Stimulated activated CD8-positive, alpha-beta memory T cell treated with anti-CD3 and anti-CD28 coated beads, Interleukin-2, amount 100 ng/mL, for 1 hour (primary cell): ENCODE measurements at places on chromosomes 4 and X.

DNA sequence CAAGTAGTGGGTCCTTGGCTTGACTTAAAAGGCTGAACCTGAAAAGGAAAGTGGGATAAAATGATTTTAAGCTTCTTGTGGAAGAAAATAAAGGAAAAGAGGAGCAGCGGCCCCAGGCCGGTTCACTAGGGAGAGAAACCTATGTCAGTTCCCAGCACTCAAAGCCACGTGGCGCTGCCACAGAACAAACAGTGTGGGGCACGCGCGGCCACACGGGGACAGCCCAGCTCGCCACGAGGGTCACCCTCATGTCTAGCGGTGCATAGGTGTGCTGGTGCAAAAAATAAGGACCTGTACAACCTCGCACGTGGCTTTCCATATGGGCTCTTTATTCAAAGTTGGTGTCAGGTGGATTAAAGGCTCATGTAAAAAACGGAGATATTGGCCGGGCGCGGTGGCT, 17.1 kb downstream of the MSANTD1 start:
- no peak for DNase-seq

DNA sequence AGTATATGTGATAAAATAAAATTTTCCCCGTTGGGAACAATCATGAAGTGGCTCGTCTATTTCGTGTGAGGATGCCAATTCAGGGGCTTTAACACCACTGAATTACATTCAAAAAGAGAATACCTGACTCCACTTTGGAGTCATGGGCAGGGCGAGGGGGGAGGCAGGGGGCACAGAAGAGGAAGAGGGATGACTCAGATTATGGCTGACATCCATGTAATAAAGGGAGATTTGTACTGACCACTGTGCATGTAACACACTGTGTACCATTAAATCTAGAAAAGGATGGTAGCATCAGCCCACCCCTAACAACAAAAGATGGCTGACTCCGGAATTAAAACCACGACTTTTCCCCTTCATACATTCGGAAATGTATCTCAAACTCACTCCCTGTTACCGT, 1.3 kb downstream of the SLC9A7 start:
- DNase-seq = no peak

DNA sequence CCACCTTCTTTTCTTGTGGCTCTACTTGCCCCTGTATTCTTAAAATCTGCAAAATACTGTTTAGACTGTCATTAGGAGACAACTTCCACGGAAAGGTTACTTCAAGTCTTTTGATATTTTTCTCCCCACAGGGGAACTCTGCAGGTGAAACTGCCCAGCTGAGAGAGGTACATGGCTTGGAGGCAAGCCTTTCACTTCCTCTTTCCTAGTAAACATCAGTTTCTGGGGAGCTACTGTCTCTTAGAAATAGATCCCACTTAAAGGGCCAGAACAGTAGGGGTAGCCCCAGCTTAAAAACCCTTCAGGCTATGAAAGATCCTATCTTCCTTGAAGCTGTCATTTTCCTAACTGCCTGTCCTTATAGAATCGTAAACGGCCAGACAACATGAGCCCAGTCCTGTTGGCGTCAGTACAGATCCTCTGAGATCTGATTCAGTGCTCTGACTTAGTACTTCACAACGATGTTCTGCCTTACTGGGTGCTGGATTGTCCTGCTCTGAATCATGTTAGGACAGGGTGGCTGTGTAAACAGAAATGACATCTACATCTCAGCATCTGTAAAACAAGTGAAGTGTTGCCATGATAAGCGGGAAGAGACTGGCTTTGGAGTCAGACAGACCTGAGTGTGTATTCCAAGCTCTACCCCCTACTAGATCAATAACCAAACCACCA, 102.1 kb downstream of the ITIH6 start:
- DNase-seq = no peak

GRCh38 chr4:156992943-156993342, 21.3 kb upstream of the PDGFC start:
- DNase-seq = no peak

GRCh38 chrX:104469771-104470170, 96.2 kb upstream of the IL1RAPL2 start:
- DNase-seq = no peak

DNA sequence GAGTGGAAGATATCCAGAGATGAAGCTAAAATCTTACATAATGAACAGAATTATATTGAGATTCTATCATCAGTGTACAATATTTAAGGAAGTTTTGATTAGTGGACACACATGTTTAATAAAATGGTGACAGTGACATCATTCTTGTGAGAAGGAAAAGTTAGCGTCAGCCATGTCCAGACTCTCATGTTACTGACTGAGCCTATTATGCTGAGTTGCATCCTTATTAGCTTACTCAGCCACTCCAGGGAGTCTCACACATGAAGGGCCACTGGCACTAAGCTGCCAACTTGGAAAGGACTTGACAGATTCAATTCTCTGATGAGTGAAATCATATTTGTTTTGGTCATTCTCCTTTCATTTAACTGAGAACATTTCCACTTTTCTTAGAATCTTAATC, 170.6 kb downstream of the BANK1 start:
- no peak for DNase-seq

GRCh38 chrX:69543572-69543971, 39.4 kb downstream of the NALF2 start:
- no peak for DNase-seq

- peak; percentile 28 for DNase-seq
Observed at GRCh38 chr4:152679414-152680281, at the start of gene TMEM154. Gene TMEM154 (minus strand): TSS chr4:152679997. CDS start chr4:152679933, 64 bp downstream.

DNA sequence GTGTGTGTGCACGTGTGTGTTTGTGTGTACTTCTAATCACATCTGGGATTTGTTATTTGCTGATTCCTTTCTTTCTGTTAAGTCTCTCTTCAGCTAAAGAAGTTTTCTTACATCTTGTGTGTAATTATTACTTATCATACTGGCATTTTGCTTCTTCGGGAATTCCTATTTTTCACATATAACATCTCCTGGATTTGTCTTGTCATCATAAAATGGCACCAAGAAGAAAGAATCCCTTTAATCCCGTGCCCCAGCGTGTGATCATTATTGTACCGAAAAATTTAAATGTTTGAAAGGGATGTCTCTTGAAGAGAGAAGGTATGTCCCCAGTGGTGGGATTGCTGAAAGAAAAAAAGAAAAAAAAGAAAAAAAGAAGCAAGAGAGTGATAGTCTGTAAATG, 72.3 kb downstream of the ZFX start:
- DNase-seq = no peak

DNA sequence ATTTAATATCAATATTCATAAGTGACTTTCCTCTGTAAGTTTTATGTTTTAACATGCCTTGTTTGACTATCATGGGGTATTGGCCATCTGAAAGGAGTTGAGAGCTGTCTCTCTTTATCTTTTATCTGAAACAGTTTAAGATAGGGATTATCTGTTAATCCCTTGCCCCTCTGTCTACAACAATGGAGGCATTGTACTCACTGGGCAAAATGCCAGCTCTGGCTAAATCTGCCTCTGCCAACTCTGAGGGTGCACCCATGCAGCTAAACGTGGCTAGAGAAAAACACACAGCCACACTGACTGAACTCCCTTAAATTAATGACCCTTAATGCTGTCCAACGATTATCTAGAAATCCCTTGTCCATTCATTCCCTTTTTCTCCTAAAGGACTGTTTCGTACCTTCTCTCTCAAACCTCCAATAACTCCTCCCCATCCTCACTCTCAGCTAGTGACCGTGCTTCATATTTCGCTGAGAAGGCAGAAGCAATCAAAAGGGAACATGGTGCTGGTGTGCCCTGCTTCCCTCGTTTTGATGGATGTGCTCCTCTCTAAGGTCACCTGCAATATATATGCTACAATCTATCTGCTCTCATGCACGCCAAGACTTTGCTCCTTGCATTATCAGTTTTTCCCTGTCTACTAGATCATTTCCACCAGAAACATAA, 10.3 kb downstream of the PHKA2 start:
- no peak for DNase-seq

- DNase-seq = no peak
Observed at GRCh38 chr4:10245751-10246150, 129.2 kb upstream of the WDR1 start.

- no peak for DNase-seq
Observed at GRCh38 chr4:25908491-25908901, 5.5 kb upstream of the SMIM20 start.

GRCh38 chr4:4260185-4260751, 12.2 kb upstream of the TMEM128 start:
- no peak for DNase-seq

- no peak for DNase-seq
Observed at GRCh38 chr4:71235311-71236201, 103.3 kb upstream of the SLC4A4 start.

- DNase-seq = no peak
Observed at GRCh38 chr4:41095973-41096372, 118.4 kb downstream of the APBB2 start.

GRCh38 chrX:153828723-153829548, 1.4 kb downstream of the PDZD4 start:
- DNase-seq = no peak

GRCh38 chr4:114302472-114302871, 296.1 kb upstream of the UGT8 start:
- DNase-seq = no peak

GRCh38 chrX:108945883-108946523, 209.6 kb upstream of the IRS4 start:
- no peak for DNase-seq

DNA sequence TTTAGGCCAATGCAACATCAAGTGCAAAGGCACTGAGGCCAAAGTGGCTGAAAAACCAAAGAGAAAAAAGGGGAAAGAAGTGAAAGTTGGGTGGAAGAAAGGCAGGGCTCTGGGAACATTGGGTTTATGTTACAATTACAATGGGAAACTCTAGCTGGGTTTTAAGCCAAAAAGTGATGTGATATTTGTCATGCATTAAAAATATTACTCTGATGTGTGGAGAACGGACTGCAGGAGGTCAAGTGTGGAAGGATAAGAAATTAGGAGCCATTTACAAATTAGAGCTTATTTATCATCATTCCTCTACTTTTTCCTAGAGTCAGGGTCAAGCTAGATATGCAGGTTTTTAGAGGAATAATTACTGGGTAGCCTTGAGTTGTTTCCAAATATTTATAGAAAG, 516.8 kb downstream of the INPP4B start:
- no peak for DNase-seq

- no peak for DNase-seq
Observed at GRCh38 chr4:19694812-19695211, 556.9 kb upstream of the SLIT2 start.

- no peak for DNase-seq
Observed at GRCh38 chrX:2969021-2969420, 37.3 kb upstream of the ARSH start.

- DNase-seq = no peak
Observed at GRCh38 chr4:47550899-47551548, 65.9 kb downstream of the ATP10D start.

DNA sequence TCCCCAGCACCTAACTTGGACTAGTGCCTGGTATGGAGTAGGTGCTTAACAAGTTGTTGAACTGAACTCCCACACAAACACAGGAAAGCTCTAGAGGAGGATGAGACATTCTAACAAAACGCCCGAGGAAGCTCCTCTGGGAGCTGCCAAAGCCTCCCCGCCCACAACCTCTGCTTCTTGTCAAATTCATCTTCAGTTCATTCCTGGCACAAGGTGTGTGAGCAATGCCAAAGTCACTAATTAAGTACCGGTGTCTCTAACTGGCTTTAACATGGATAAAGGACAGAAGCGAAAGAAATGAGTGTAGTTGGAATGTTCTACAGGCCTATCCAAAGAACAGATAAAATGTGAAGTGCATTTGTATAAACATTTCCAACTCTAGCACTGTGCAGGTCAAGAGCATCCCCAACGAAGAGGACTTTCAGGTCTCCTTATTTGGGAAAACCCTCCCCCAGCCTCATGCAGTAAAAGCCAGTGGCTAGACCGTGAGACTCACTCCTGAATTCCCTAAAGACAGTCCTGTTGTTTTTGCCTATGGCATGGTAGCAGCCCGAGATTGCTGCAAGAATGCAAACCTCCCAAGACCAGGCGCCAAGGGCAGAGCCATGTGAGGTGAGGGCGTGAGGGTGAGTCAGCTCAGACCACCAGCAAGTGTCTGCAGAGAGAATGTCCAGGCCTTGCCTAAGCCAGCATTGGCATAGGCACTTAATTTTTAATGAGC, 72.2 kb upstream of the KLF3 start:
- no peak for DNase-seq

- DNase-seq = no peak
Observed at GRCh38 chr4:22522706-22523501, 7.0 kb upstream of the ADGRA3 start.

GRCh38 chr4:59539401-59539800, 1660.7 kb upstream of the ADGRL3 start:
- DNase-seq = no peak

GRCh38 chr4:159705334-159705733, 602.5 kb downstream of the RAPGEF2 start:
- DNase-seq = no peak

DNA sequence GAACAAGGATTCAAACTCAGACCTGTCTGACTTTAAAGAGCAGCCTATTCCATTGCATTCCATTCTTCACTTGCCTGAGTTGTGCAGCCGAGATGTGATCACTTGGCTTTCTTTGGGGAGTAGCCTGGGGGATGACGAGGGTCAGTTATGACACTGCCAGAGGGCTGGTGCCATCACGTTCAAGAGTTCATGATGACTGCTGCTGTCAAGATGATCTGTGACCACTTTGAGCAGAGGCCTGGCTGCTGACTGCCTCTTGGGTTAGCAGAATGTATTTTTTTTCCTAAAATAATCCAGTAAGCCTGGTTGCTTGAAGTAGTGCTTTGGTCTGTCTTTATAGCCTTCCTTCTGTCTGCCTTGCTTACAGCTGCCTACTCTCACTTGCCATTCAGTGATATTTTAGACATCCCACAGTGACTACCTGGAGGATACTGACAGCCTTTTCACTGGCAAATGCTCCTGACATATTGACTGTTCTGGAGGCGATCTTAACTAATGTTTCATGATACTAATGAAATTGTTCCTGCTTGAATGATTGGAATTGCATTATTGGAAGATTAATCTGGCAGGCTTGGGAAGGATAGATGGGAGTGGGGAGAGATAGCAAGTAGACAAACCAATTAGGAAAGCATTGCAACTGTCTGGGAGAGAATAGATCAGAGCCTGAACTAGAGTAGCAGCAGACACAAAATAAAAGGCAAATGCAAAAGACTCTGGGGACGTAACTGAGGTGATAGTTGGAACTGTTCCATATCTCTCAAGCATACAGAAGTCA, 221.6 kb upstream of the LCORL start:
- DNase-seq = no peak

DNA sequence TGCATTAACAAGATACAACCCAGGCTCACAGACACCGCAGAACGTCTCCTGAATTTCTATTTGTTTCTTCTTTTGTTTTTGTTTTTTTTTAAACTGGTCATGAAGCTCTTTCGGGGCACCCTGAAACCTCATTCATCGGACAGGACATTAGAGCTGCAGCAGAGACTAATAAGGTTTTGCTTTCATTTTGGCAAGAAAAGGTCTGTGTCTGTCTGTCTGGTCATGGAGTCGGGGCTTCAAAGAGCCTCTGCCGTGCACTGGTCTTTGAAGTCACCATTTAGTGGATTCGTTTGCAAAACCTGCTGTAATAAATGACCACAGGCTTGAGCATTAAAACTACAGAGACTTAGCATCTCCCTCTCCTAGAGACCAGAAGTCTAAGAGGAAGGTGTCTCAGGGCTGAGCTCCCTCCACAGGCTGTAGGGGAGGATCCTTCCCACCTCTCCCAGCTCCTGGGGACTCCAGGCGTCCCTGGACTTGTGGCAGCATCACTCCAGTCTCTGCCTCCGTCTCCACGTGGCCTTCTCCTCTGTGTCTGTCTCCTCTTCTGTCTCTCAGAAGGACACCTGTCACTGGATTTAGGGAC, 247.5 kb downstream of the CRLF2 start:
- no peak for DNase-seq
